Hippocampal formation (tissue), 2 donors: ENCODE measurements at places on chromosomes 11 and 22.
A peak's percentile ranks its signal among the peaks of the same experiment; 100 is the strongest.

- no peak for DNase-seq
Observed at GRCh38 chr11:11814614-11815452, 26.9 kb upstream of the USP47 start.

DNA sequence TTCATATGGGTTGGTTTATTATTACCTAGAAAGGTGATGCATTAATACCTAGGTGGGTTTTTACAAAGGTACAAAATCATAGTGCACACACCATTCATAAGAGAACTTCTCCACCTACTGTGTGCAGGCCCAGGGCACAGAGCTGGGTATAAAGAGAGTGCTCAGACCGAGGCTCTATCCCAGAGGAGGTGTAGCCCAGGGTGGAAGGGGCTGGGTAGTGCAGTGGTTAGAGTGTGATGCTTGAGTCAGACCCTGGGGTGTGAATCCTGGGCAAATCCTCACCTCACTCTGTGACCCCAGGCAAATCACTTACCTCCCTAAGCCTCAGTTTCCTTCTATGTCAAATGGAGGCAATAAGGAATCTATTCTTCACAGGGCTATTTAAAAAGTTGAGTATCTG, 32.2 kb downstream of the PARVG start:
- DNase-seq = no peak

DNA sequence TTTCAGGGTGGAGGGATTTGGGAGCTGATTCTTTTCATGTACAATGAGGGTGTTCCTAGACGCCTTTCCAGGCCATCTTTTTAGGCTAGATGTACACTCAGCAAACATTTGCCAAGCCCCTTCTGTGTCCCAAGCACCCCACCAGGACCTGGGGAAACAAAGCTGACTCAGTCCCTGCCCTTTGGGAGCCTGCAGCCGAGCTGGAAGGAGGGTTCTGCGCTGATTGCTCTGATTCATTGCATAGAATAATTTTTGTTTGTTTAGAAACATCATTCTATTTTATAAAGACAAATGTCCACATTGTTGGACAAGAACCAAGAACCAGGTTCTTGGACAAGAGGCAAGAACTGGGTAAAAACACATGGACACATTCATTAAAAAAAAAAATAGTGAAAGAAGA, 16.7 kb downstream of the TP53AIP1 start:
- DNase-seq = no peak

DNA sequence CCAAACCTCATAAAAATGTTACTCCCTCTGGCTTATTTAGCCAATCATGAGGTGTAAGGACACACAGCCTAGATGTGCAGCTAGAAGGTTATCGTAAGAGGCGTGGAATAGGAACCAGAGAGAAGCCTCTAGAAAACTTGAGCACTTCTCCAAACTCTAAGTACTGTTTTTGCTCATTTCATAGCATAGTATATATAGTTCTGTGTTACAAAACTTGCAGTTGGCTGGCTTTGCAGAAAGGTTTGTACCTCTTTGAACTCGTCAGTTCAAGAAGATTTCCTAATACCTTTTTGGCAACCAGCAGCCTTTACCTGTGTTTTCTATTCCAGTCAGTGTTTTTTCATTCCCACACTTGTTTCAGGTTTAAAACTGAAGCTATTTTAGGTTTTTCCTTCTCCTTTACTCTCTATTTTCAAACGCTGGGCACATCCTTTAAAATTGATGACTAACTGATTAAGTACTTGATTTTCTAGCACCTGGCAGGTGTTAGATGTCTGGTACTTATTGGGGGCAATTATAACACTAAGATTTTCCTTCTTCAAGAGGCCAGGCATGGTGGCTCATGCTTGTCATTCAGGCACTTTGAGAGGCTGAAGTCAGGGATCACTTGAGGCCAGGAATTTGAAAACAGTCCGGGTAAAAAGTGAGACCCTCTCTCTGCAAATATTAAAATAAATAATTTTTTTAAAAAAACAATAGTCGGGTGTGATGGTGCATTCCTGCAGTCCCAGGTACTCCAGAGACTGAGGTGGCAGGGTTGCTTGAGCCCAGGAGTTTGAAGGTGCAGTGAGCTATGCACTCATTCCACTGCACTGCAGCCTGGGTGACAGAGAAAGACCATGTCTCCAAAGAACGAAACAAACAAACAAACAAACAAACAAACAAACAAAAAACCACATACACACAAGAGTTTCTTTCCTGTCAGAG, 125.2 kb downstream of the LRRC4C start:
- DNase-seq = no peak

DNA sequence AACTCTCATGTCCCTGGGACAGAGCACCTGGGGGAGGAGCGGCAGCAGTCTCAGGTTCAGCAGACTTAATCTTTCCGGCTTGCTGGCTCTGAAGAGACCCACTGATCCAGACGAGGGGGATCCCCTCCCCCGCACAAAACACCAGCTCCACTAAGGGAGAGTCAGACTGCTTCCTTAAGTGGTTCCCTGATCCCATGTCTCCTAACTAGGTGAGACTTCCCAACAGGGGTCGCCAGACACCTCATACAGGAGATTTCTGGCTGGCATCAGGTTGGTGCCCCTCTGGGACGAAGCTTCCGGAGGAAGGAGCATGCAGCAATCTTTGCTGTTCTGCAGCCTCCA, 157.2 kb upstream of the TMEM45B start:
- DNase-seq = no peak

DNA sequence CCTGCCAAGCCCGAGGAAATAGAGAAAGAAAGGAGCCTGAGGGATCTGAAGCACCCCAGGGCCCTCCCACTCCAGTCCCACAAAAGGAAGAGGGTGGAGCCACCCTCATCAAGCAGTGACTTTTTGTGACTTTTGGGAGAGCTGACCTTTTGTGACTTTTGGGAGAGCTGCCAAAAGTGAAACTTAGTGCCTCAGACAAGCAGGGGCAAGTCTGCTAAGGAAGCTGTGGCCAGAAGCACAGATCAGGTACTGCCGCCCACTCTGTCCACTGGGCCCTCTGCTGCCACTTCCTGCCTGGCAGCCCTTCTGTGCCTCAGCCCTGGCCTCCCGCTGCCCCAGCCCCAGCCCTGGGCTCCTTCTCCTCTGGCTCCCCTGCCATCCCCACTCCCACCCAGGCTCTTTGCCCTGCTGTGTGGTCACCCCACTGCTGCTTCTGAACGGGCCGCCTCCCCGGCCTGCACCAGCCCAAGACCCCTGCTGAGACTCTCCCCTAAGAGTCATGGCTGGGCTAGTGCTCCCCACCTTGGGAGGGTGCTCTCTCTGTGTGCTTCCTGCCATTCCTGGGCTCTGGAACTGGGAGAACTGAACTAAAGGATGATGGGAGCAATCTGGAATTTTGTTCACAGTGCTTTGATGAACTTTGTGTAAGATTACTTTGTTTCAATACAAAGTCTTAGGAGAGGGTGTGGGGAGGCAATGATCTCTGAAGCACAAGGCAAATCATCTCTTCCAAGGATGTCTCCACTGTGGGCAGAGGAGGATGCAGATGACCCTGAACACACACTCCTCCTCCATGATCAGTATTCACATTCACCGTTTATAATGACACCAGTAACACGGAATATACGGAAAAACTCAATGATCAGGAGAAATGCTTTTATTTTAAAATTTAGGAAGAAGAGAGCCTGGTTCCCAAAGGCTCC, at the start of gene APOBEC3H:
Gene APOBEC3H, plus strand, starts transcription at position 147 of the 923 bp plus-strand sequence. CDS start 3,035 bp downstream, outside the sequence.
- DNase-seq = no peak

GRCh38 chr11:100727410-100727809, 40.3 kb downstream of the ARHGAP42 start:
- no peak for DNase-seq

- DNase-seq = no peak
Observed at GRCh38 chr11:11261629-11262028, 91.4 kb downstream of the CSNK2A3 start.

GRCh38 chr11:94243571-94244515, 60.5 kb upstream of the IZUMO1R start:
- no peak for DNase-seq

GRCh38 chr22:46011627-46012181, 34.7 kb upstream of the WNT7B start:
- no peak for DNase-seq

DNA sequence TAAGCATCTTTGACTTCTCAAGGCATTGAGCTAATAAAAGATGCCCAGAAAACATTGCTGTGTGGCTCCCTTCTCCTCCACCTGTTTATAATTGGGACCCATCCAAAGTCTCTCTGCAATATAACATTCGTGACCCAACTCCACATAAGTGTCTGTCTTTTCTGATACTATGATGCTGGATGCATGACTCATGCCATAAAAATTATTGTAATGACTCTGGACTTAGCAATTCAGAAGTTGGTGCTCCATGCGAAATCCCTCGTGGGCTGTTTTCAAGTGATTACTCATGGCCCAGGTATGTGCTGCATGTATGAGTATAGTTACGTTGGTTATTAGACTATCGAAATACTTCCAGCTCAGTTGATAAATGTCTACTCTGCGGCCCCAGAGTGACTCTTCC, 11.7 kb downstream of the FJX1 start:
- no peak for DNase-seq

GRCh38 chr22:31922534-31922933, 21.8 kb upstream of the YWHAH start:
- DNase-seq = no peak

GRCh38 chr11:76654298-76654851, 16.2 kb downstream of the LRRC32 start:
- no peak for DNase-seq

GRCh38 chr11:85941380-85941973, 86.3 kb downstream of the CCDC83 start:
- peak; percentile 79 for DNase-seq

DNA sequence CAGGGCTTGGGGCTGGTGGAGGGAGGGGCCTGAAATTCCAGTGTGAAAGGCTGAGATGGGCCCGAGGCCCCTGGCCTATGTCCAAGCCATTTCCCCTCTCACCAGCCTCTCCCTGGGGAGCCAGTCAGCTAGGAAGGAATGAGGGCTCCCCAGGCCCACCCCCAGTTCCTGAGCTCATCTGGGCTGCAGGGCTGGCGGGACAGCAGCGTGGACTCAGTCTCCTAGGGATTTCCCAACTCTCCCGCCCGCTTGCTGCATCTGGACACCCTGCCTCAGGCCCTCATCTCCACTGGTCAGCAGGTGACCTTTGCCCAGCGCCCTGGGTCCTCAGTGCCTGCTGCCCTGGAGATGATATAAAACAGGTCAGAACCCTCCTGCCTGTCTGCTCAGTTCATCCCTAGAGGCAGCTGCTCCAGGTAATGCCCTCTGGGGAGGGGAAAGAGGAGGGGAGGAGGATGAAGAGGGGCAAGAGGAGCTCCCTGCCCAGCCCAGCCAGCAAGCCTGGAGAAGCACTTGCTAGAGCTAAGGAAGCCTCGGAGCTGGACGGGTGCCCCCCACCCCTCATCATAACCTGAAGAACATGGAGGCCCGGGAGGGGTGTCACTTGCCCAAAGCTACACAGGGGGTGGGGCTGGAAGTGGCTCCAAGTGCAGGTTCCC, at the start of gene APOC3:
Gene APOC3, plus strand, starts transcription at position 383 of the 659 bp plus-strand sequence. CDS start 676 bp downstream, outside the sequence.
- no peak for DNase-seq

DNA sequence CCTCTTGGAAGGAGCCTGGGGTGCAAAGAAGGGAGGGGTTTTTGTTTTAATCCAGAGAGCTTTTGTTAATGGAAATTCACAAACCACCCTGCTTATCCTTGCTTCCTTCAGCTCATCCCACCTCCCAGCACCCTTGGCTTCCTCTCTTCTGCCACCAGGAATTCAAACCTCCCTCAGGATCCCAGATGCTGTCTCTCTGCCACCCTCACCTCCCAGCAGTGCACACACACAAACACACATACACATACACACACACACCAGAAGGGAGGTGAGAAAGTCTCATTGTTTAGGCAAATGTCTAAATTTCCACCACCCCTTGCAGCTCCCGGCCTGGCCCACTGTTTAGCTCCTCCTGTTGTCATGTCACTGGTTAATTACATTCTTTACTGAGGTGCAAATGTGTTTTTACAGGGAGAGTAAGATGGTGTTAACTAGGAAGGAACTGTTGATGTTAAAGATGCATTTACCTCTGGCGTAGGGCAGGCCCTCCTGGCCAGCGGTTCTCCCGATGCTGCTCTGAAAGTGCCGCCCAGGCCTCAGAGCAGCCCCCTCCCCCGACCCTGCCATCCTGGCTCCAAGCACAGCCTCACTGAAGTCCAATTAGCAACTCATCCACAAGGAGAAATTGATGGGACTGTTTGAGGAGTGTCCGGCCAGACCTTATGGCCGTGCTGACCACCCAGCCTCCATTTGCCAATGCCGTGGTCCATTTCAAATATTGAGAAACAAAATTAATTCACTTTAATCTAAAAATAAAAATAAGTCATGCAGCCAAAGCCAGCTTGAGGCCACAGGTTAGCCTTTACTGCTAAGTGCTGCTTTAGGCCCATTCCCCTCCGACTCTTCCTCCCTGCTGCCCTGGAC, 165.4 kb downstream of the FEZ1 start:
- DNase-seq = no peak

DNA sequence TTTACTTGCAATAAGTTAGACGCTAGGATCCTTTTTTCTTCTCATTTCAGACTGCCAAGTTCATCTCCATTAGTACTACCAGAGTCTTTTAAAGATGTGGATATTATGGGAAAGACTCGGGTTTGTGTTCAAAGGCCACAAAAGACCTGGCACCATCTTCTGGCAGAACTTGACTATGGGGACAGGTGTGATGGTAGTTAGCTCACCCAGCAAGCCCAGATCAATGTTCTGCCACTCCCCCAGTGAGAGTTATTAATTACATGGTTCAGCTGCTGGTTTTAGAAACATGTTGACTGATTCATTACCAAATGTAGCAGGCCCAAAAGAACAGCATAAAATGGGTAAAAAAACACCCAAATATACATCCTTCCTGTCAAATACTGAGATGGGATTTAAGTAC, 333.5 kb upstream of the PITPNB start:
- no peak for DNase-seq

DNA sequence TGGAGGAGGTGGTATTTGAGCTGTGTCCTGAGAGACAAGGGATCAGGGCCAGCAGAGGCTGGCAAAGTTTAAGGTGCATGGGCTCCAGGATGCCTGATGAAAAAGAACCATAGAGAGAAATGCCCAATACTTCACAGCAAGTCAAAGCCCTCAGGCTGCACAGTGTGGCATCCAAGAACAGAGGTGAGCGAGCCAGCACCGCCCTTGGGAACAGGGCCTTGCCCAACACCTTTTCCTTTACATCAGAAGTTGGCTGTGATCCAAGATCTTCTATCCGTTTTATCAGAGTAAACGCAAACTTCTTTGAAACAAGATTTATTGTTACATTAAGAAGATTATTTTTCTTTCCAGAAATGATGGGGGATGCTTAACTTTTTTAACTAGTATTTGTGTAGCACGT, 1.4 kb downstream of the B3GNT6 start:
- no peak for DNase-seq

DNA sequence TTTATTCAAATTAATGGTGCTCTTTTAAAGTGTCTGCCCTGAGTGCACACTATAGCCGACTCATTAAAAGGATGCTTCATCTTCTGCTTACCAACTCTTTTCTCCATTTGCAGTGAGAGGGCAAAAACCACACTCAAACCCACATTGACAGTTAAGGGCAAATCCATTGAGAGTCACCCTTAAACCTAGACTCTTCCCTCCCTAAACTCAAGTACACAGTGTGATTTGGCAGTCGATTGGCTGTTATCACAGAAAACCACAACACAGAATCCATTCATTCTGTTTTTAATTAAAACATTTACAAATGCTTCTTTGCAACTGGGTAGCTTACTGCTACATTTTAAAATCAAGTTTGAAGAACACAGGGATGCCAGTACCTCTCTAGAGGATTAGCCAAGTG, 120.0 kb downstream of the CADM1 start:
- DNase-seq = no peak
